ENCODE measurements at places on chromosomes 7 and 10. TPM values are rescaled to one million over a fixed set of nuclear protein-coding genes. Genes with fewer than 3 reads are reported as not detected.

Gene ADCYAP1R1
- total RNA-seq: not detected

DNA sequence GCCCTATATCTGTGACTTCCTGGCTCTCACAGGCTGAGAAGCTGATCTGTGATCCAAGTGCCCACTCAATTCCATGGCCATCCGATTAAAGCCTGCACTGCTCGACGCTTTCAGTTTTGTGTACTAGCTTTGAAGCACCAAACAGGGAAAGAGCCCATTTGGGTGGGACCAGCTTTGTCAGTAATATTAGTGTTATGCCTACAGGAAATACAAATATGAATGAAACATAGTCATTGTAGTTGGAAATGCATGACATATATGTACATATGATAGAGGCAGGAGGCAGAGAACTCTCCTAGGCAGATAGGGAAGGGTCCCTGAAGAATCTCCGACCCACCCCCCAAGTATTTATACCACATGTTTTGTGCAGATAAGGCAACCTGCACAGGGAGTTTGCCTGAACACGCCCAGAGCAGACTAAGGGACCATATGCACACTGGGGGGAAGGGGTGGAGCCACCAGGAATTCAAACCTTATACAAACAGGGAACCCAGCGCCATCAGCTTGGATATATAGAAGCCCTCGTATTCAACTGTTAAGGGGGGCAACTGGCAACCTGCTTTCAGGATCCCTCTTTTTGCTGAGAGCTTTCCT lies 653.2 kb downstream of the PARD3 start:
- no peak overlapping the region for H3K27ac ChIP-seq
- no peak for DNase-seq
- no peaks in the 10 kb centered on the region for H3K36me3 ChIP-seq
- H3K4me3 ChIP-seq: no peak overlapping the region

DNA sequence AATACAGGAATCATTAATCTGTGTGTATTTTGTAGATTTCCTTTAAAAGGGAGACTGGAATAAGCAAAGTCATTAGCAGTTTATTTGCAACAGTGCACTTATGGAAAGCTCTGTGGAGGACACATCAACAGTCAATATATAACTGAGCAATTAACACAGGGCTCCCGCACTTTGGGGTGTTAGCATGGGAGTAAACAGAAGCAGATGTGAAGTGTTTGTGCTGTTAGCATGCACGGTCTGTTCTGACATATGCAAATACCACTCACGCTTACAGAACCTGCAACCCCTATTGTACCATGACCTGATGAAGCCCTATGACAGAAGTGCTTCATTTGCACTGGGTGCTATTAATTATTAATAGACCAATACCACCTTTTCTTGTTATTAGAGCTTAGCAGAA lies 118.9 kb downstream of the PPP1R3A start:
- no peak overlapping the region for H3K27ac ChIP-seq
- H3K4me1 ChIP-seq: no peaks in the 10 kb centered on the region
- no peaks in the 10 kb centered on the region for H3K36me3 ChIP-seq
- H3K4me3 ChIP-seq: no peak overlapping the region

Gene MUC12
- not detected for total RNA-seq

DNA sequence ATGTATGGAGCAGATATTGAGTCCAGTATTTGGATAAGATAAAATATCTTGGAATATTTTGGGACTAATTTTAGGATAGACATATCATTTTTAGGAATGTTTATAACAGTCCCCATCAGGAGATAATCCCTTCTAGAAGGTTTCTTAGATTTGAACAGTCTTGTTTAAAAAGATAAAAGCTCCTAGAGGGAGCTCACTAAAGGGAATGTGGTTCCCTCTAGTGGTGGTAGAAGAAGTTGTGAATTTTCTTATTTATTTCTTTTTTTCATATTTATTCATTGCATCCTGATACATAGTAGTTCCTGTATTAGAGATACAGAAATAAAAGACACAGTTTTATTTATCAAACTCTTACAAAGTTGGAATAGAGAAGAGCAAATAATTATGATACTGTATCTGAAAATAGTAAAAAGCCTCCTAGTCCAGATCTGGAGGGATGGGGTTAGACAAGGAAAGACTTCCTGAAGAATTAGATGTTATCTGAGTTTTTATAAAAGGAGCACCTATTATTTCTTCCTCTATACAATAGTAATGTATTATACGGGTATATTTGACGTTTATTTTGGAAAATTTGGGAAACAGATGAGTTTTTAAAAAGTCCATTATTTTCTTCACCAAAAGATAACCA lies 24.5 kb upstream of the KLF14 start:
- no peak overlapping the region for H3K27ac ChIP-seq
- H3K36me3 ChIP-seq: no peaks in the 10 kb centered on the region
- H3K4me3 ChIP-seq: no peak overlapping the region
- DNase-seq: no peak
- H3K4me1 ChIP-seq: no peaks in the 10 kb centered on the region
- H3K27me3 ChIP-seq: peaks cover 3% of the 10 kb centered on the region

Gene SLC16A12
- total RNA-seq: not detected

Gene CALY
- total RNA-seq: not detected

GRCh38 chr7:27205325-27206280 lies 5.7 kb upstream of the HOXA13 start:
- no peak for DNase-seq
- no peak overlapping the region for H3K4me3 ChIP-seq
- peaks cover 85% of the 10 kb centered on the region for H3K27me3 ChIP-seq
- H3K4me1 ChIP-seq: peaks cover 30% of the 10 kb centered on the region

- H3K4me1 ChIP-seq: peaks cover 55% of the 10 kb centered on the region
- no peaks in the 10 kb centered on the region for H3K27me3 ChIP-seq
- H3K36me3 ChIP-seq: peaks cover 4% of the 10 kb centered on the region
- H3K4me3 ChIP-seq: peak overlapping the region; percentile 53
- peak overlapping the region; percentile 76 for H3K27ac ChIP-seq
These were observed 4.1 kb upstream of the SYPL1 start for GRCh38 chr7:106116161-106116704.

GRCh38 chr7:25124465-25125136 lies 459 bp downstream of the CYCS start:
- peaks cover 1% of the 10 kb centered on the region for H3K27me3 ChIP-seq
- H3K27ac ChIP-seq: peak overlapping the region; percentile 99
- peak overlapping the region; percentile 99 for H3K4me3 ChIP-seq
- peaks cover 52% of the 10 kb centered on the region for H3K36me3 ChIP-seq

DNA sequence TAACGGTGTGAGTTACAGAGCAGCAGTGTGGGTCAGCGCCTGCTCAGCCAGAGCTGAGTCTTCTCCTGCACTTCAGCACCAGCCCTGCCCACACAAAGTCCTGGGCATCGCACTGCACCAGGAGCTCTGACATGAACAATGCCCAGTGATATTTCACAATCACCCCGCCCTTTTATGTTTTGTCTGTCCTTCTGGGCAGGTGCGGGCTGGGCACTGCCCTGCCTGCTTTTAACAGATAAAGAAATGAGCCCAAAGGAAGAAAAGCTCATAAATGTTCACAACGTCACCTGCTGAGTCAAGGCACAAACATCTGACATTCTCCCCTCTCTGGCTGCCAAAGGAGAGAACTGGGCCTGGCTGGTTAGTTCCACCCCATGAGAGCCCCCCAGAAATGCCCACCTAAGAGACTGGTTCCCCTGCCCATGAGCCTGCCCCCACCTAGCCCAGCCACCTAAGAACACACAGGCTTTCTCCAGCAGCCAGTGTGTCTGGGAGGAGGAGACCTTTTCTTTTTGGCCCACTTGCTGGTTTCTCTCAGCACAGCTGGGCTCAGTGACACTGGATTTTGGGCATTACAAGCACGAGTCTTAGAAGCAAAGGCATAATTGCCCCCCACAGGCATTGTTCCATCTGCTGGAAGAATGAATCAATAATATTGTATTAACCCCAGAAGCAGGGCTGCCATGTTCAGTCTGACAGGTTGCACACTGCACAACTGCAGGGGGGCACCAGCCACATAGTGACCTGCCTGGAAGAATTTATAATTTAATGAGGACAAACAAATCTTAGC lies 22.3 kb downstream of the CALML3 start:
- peaks cover 4% of the 10 kb centered on the region for H3K4me1 ChIP-seq
- H3K36me3 ChIP-seq: no peaks in the 10 kb centered on the region
- no peak overlapping the region for H3K4me3 ChIP-seq
- H3K27me3 ChIP-seq: no peaks in the 10 kb centered on the region

DNA sequence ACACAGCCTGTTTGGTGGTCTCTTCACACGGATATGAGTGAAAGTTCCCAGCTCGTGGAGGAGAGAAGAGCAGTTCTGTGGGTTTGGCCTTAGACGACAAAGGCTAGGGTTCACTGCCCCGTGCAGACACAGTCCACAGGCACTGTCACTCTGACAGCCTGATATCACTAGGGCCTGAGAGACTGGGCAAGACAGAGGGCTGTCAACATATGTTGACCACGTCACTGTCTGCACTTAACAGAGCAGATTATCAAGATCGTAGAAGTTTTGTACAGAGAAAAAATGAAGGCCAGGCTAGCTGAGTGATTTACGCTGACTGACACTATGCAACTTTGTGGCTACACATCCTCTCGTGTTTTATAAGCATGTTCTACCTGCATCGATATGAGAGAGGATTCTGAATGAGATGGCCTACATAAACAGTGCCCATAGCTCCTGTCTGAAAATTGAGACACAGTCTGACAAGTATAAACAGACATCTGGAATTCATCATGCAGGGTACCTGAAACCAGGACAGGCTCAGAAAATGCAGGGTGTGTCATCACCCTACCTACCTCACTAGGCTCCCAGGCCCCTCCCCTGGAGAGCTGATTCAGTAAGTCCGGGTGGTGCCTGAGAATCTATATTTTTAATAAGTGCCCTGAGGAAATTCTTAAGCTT lies 120.0 kb downstream of the SGMS1 start:
- no peaks in the 10 kb centered on the region for H3K27me3 ChIP-seq
- H3K4me1 ChIP-seq: peaks cover 43% of the 10 kb centered on the region
- no peak overlapping the region for H3K4me3 ChIP-seq
- H3K36me3 ChIP-seq: peaks cover 4% of the 10 kb centered on the region

DNA sequence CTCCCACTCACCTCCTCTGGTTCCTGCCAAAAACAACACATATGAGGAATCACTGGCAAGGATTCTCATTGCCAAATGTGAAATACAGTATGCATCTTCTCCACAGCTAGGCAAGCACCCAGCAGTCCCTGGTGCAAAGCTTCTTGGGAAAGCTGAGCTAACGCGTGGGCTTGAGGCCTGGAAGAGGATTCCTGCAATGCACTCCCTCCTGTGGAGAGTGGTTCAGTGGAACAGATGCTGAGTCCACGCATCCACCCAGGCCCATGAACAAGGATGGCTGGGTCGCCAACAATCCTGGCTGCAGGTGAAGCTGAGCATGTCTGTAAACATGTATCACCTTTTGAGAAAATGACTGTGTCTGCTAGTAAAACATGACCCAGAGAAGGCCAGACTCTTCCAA lies 113.2 kb upstream of the CHST15 start:
- no peaks in the 10 kb centered on the region for H3K27me3 ChIP-seq
- H3K36me3 ChIP-seq: no peaks in the 10 kb centered on the region
- DNase-seq: no peak
- H3K4me1 ChIP-seq: no peaks in the 10 kb centered on the region
- H3K4me3 ChIP-seq: no peak overlapping the region

- no peaks in the 10 kb centered on the region for H3K4me1 ChIP-seq
- no peaks in the 10 kb centered on the region for H3K36me3 ChIP-seq
- H3K27ac ChIP-seq: no peak overlapping the region
- no peak for DNase-seq
These were observed 105.2 kb downstream of the THSD7A start for GRCh38 chr7:11726794-11727155.

DNA sequence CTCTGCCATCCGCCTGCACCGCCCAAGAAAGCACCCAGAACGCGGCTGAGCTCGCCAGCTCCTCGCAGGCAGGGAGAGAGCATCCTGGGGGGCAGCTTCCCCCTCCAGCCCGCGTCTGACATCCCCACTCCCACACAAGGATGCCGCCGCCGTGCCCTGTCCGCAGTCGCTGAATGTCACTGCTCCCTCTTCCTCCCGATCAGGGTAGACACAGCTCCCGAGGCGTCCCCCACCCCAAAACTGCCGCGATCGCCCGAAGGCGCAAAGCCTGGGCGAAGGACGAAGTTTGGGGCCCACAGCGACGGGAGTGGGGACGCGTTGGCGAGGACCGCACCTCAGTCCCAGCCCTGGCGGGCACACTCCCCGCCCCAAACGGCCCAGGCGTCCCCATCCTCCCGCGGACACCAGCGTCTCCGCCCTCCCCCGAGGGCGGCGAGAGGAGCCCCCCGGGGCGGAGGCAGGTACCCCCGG lies 1.5 kb upstream of the KAT6B start:
- DNase-seq: peak; percentile 56
- H3K27ac ChIP-seq: peak overlapping the region; percentile 73
- H3K4me1 ChIP-seq: peaks cover 34% of the 10 kb centered on the region
- H3K36me3 ChIP-seq: peaks cover 1% of the 10 kb centered on the region

DNA sequence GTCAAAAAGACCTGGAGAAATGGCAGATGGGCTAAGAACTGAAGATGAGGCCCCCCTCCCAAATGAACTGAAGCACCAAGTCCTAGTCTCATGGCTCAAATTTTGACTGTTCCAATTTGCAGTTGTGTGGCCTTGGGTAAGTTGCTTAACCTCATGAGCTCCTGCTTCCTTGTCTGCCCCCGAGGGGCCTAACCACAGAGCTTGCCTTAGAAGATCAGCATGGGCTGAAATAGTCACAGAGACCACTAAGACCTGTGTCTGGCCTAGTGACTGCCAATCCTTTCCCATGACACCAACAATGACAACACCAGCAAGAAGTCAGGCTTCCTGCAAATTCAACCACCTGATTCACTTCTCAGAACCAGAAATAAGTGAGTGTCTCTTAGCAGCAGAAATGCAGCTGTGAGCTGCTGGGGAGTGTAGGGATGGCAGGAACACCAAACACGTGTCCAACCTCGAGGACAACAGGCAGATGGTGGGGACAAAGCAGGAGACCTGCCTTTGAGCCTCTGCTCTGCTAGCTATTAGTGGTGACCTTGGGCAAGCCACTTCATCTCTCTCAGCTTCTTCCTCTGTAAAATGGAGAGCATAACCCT lies 23.7 kb downstream of the CRHR2 start:
- no peak overlapping the region for H3K4me3 ChIP-seq
- DNase-seq: no peak
- no peak overlapping the region for H3K27ac ChIP-seq
- H3K27me3 ChIP-seq: no peaks in the 10 kb centered on the region
- H3K36me3 ChIP-seq: no peaks in the 10 kb centered on the region
- H3K4me1 ChIP-seq: no peaks in the 10 kb centered on the region

DNA sequence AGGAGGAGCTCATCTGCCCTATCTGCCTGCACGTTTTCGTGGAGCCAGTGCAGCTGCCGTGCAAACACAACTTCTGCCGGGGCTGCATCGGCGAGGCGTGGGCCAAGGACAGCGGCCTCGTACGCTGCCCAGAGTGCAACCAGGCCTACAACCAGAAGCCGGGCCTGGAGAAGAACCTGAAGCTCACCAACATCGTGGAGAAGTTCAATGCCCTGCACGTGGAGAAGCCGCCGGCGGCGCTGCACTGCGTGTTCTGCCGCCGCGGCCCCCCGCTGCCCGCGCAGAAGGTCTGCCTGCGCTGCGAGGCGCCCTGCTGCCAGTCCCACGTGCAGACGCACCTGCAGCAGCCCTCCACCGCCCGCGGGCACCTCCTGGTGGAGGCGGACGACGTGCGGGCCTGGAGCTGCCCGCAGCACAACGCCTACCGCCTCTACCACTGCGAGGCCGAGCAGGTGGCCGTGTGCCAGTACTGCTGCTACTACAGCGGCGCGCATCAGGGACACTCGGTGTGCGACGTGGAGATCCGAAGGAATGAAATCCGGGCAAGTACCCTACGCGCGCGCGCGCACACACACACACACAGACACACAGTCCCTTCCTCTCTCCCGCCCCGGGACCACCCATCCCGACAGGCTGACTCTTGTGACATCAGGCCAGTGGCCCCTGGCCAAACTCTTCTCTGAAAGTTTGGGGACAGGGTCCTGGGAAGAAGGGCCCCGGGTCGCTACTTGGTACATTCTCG lies 538 bp downstream of the TRIM8 start:
- H3K4me3 ChIP-seq: peak overlapping the region; percentile 97
- peak; percentile 80 for DNase-seq
- H3K4me1 ChIP-seq: peaks cover 53% of the 10 kb centered on the region
- peaks cover 13% of the 10 kb centered on the region for H3K36me3 ChIP-seq

Data from activated B cell treated with CpG ODN at 0.5 μM for 24 hours (primary cell).